Breast epithelium (tissue), 4 donors: ENCODE measurements at places on chromosomes 11 and 22. TPM values are rescaled to one million over a fixed set of nuclear protein-coding genes. Genes with fewer than 3 reads are reported as not detected.

- no peaks in the 10 kb centered on the region for H3K4me1 ChIP-seq
- DNase-seq, result no peak
- H3K27me3 ChIP-seq, result no peaks in the 10 kb centered on the region
- H3K36me3 ChIP-seq, result no peaks in the 10 kb centered on the region
Measured at GRCh38 chr22:23154461-23154860, 9.2 kb downstream of the RAB36 start.

- H3K27ac ChIP-seq, result no peak overlapping the region
- H3K27me3 ChIP-seq, result no peaks in the 10 kb centered on the region
- H3K36me3 ChIP-seq, result no peaks in the 10 kb centered on the region
- H3K4me3 ChIP-seq, result no peak overlapping the region
- no peaks in the 10 kb centered on the region for H3K4me1 ChIP-seq
Measured at GRCh38 chr11:14612694-14613093, 30.9 kb upstream of the PDE3B start.

DNA sequence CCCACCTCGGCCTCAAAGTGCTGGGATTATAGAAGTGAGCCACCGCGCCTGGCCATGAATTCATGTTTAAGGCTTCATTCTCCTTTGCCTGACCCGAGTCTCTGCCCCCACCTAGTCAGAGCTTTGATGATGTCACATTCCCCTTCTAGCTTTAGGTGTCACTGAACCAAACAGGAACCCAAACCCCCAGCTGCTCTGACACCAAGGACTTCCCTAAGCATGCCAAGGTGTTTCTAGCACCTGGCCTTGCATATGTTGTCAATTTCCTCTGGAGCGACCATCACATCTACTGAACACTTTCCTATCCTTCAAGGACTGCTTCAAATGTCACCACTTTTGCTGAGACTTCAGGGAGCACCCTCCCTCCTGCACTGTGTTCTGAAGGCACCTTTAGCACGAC is 2.3 kb downstream of the F2 start:
- H3K27me3 ChIP-seq, result no peaks in the 10 kb centered on the region
- H3K4me1 ChIP-seq, result no peaks in the 10 kb centered on the region
- H3K27ac ChIP-seq, result no peak overlapping the region
- DNase-seq, result no peak

GRCh38 chr11:133381761-133382130 is 150.6 kb downstream of the OPCML start:
- no peak for DNase-seq
- H3K4me1 ChIP-seq, result no peaks in the 10 kb centered on the region
- no peak overlapping the region for H3K27ac ChIP-seq
- no peaks in the 10 kb centered on the region for H3K36me3 ChIP-seq
- H3K4me3 ChIP-seq, result no peak overlapping the region

OR8D4 gene
- not detected for total RNA-seq

DNA sequence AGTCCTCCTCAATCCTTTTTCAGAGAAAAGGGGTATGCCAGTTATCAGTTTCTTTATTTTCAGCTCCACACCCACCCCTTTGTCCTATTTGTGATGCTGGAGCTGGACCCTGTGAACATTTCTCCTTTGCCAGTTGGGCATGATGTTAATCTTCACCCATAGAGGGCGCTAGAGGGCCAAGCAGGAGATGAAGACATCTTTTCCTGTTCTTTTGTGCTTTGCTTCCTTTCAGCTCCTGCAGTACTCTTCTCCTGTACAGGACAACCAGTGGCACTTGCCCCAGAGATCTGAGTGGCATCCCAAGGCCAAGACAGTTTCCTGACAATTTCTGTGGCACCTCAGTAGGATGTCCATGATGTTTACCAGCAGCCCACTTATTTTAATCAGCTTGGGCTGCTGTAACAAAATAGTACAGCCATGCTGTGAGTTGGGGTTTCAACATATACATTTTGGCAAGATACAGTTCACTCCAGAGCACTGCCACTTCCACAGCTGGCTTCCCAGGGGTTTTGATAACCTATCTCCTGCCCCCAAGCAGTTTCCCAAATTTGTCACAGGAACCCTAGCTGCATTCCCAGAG is 4.6 kb downstream of the SAA2 start:
- H3K4me1 ChIP-seq, result no peaks in the 10 kb centered on the region
- no peak overlapping the region for H3K4me3 ChIP-seq
- H3K27ac ChIP-seq, result no peak overlapping the region
- H3K36me3 ChIP-seq, result no peaks in the 10 kb centered on the region
- DNase-seq, result no peak
- no peaks in the 10 kb centered on the region for H3K27me3 ChIP-seq

SLC22A9 gene
- total RNA-seq, result not detected

DNA sequence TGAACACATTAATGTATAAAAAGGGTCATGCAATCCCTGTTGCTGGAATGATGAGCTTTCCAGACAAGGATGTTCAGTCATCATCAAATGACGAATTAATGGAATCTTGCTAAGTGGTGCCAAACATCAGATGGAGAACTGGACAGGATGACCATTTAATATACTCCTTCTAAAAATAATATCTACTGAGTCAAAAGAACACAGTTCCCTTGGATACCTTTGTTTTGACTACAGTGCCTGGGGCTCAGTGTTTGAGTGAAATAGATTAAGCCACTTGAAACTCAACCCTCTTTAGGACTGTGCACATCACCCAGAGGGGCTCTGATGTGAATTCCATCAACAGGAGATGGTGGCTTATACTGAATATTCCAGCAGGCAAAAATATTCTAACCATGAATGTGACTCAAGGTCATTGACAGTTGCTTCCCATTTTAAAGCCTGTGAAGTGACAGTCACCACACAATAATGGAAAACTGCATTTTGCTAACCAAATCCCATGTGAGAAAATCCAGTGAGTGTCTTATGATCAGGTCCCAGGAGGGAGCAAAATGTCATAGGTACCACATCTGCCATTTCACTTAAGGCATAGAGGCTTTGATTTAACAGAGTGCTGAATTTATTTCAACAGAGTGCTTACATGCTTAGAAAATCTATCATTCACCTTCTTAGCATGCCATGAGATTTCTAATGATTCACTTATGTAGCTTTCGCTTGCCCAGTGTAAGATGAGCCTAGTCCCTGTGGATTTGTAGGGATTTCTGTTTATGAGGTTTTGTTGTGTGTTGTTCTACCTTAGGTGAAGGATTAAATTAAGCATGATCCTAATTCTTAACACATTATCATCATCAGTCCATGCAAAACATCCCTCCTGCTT is 41.3 kb upstream of the SLN start:
- no peaks in the 10 kb centered on the region for H3K27me3 ChIP-seq
- no peaks in the 10 kb centered on the region for H3K36me3 ChIP-seq
- H3K4me1 ChIP-seq, result no peaks in the 10 kb centered on the region
- H3K27ac ChIP-seq, result no peak overlapping the region

DNA sequence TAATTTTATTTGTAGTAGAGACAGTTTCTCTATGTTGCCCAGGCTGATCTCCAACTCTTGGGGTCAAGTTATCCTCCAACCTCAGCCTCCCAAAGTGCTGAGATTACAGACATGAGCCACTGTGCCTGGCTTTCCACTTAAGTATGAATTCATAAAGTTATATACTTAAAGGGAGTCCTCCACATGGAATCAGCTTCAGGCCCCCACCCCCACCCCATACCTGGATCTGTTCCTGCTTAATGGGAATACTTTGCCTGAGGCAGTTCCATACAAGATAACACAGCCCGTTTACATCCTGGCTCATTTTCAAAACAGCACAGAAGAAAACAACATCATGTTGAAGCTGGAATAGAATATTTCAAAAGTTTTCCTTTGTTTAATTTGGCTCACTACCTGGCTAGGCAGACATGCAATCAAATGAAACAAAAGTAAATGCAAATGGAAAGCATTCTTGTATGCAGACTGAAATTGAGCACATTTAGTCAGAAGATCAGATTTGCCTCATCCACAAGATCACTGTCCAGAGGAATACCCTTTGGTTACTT is 82.4 kb downstream of the FAT3 start:
- no peaks in the 10 kb centered on the region for H3K4me1 ChIP-seq
- DNase-seq, result no peak
- H3K4me3 ChIP-seq, result no peak overlapping the region

GRCh38 chr11:116602637-116602942 is 170.2 kb downstream of the BUD13 start:
- H3K4me1 ChIP-seq, result no peaks in the 10 kb centered on the region
- H3K36me3 ChIP-seq, result no peaks in the 10 kb centered on the region
- H3K4me3 ChIP-seq, result no peak overlapping the region
- H3K27me3 ChIP-seq, result no peaks in the 10 kb centered on the region
- DNase-seq, result no peak
- H3K27ac ChIP-seq, result no peak overlapping the region

TM7SF2 gene
- total RNA-seq, result 44.2 TPM

DNA sequence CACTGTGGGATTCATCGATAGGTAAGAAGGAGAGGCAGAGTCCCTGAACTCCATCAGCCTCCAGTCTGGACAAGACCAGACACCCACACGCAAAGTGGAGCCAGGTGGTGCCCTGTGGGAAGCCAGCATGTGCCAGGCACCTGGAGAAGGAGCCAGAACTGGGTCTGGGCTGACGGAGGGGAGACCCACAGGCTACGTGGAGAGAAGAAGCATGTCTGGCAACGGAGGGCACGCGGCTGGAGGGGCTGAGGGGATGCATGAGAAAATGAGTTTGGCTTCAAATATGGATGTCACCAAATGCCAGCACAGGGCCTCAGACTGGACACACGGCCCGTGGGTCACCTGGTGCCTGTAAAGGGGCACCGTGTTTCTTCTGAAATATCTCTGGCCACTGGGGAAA is 55.7 kb downstream of the LINC01488 start:
- H3K4me1 ChIP-seq, result no peaks in the 10 kb centered on the region
- no peaks in the 10 kb centered on the region for H3K36me3 ChIP-seq
- H3K27ac ChIP-seq, result no peak overlapping the region
- H3K27me3 ChIP-seq, result no peaks in the 10 kb centered on the region

- no peaks in the 10 kb centered on the region for H3K27me3 ChIP-seq
- DNase-seq, result no peak
- H3K36me3 ChIP-seq, result no peaks in the 10 kb centered on the region
- H3K4me3 ChIP-seq, result no peak overlapping the region
Measured at GRCh38 chr22:47391169-47392053, 629.0 kb downstream of the TBC1D22A start.

DNA sequence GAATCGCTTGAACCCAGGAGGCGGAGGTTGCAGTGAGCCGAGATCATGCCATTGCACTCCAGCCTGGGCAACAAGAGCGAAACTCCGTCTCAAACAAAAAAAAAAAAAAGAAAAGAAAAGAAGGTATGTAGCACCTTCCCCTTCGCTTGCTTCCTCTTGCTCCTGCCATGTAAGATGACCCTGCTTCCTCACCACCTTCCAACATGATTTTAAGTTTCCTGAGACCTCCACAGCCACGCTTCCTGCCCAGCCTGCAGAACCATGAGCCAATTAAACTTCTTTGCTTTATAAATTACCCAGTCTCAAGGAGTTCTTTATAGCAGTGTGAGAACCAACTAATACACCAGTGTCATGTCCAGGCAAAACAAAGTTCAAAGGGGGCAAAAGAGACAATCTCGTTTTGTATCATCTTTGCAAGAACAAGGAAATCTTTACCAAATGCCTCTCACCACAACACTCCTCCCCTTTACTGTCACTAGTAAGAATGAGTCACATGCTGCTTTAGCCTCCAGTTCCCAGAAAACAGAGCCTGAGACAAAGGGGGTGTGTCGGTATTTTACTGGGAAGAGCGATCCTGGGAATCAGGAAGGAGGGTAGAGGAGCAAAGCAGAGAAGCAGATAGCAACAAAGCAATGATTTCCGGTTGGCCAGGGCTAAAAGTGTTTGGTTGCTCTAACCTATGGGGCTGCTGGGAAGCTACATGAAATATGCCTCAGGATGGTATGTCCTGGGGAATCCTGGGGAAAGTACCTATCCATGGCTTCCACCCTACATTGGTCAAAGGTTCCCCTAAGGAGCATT is 10.5 kb upstream of the MCHR1 start:
- peak overlapping the region; percentile 68 for H3K27ac ChIP-seq
- DNase-seq, result no peak
- no peaks in the 10 kb centered on the region for H3K4me1 ChIP-seq
- no peak overlapping the region for H3K4me3 ChIP-seq
- H3K36me3 ChIP-seq, result no peaks in the 10 kb centered on the region

GRCh38 chr11:131279654-131280384 is 90.6 kb upstream of the NTM start:
- no peaks in the 10 kb centered on the region for H3K36me3 ChIP-seq
- peaks cover 4% of the 10 kb centered on the region for H3K27me3 ChIP-seq
- H3K4me3 ChIP-seq, result no peak overlapping the region
- DNase-seq, result no peak
- no peaks in the 10 kb centered on the region for H3K4me1 ChIP-seq

PTPRCAP gene
- 9.2 TPM for total RNA-seq

GLYATL2 gene
- 1.3 TPM for total RNA-seq

GRCh38 chr11:128476049-128476448 is 111.3 kb downstream of the ETS1 start:
- no peak for DNase-seq
- H3K27me3 ChIP-seq, result no peaks in the 10 kb centered on the region
- H3K36me3 ChIP-seq, result no peaks in the 10 kb centered on the region
- H3K4me1 ChIP-seq, result peaks cover 21% of the 10 kb centered on the region

DPP3 gene
- 24.3 TPM for total RNA-seq
